ENCODE measurements at places on chromosomes 2 and 18.
A peak's percentile ranks its signal among the peaks of the same experiment; 100 is the strongest.

- no peak for DNase-seq
Measured at GRCh38 chr18:11828786-11829432, 22.3 kb upstream of the CHMP1B start.

GRCh38 chr2:14601156-14601770 is 31.3 kb upstream of the LRATD1 start:
- DNase-seq = no peak

GRCh38 chr2:235674146-235674545 is 180.3 kb downstream of the AGAP1 start:
- no peak for DNase-seq

GRCh38 chr18:22471546-22472131 is 53.9 kb upstream of the CTAGE1 start:
- DNase-seq = peak; percentile 84

DNA sequence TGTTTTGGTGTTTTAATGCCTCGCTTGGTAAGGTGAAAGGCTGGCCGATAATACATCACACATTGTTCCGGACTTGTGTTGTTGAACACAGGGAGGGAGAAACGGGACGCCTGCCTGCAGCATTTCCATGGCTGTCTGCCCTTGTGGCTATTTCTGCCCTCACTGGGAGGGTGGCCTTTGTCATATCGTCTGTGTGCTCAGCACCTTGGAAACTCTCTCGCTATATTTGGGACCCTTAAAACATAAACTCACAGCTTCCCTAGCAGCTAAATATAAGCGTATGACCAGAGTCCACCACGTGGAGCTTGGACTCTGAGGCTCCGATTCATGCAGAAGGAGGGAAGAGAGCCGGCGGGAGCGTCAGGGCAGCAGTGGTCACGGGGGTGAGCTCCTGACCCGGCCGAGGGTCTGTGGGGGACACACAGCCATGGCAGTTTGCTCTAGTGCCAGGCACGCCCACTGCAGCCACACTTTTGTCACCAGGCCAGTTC is 111.7 kb downstream of the SH3BP4 start:
- DNase-seq = no peak

GRCh38 chr18:55462652-55463051 is 125.3 kb downstream of the TCF4 start:
- no peak for DNase-seq

- no peak for DNase-seq
Measured at GRCh38 chr2:26646986-26647672, 6.0 kb upstream of the CIB4 start.

DNA sequence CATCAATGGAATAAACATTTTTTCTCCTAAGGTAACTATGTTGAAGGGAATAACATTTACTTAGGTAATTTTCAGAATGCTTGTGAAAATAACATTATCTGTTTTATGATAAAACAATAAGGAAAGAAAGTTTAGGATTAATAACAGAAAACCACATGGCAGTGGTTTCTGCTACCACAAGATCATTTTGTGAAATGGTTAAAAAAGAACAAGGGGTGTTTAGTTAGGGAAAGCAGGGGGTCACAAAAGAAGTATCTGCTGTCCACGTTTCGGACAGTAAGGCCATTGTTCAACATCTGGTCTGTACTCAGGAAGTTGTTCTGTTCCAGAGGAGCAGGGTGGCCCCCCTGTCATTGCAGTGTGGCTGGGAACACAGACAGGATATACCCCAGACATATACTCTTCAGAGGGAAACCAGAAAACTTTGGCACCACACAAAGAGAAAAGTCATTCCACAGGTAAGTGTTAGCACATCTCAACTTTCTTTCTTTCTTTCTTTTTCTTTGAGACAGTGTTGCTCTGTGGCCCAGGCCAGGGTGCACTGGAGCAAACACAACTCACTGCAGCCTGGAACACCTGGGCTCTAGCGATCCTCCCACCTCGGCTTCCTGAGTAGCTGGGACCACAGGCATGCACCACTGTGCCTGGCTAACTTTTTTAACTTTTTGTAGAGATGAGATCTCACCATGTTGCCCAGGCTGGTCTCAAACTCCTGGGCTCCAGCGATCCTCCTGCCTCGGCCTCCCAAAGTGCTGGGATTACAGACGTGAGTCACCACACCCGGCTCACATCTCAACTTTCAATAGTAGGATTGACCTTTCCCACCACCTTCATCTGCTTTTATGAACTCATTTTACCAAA is 14.8 kb upstream of the ARL5A start:
- no peak for DNase-seq

Measured in fibroblast of skin of scalp (primary cell).